Activated gamma-delta T cell treated with Interleukin-2 at 50 U/mL for 16 hours (primary cell): ENCODE measurements at places on chromosomes 4 and X.

DNA sequence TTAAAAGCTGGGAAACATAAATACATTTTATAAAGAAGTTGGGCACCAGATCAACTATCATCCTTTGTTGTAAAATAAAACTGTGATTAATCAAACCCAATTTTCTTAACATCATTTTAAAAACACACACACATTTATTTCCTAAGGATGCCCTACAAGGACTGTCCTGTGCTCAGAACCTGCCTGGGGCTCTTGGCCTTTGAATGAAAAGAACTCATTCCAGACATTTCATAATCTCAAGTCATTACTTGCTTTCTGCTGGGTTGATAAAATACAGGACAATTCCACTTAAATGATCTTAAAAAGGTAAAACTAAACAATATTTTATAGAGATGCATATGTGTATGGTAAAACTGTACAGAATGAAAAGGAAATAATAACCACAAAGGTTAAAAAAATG is 2.8 kb downstream of the SH3D19 start:
- DNase-seq, result no peak

GRCh38 chrX:69314436-69315348 is 149.4 kb upstream of the PJA1 start:
- no peak for DNase-seq

DNA sequence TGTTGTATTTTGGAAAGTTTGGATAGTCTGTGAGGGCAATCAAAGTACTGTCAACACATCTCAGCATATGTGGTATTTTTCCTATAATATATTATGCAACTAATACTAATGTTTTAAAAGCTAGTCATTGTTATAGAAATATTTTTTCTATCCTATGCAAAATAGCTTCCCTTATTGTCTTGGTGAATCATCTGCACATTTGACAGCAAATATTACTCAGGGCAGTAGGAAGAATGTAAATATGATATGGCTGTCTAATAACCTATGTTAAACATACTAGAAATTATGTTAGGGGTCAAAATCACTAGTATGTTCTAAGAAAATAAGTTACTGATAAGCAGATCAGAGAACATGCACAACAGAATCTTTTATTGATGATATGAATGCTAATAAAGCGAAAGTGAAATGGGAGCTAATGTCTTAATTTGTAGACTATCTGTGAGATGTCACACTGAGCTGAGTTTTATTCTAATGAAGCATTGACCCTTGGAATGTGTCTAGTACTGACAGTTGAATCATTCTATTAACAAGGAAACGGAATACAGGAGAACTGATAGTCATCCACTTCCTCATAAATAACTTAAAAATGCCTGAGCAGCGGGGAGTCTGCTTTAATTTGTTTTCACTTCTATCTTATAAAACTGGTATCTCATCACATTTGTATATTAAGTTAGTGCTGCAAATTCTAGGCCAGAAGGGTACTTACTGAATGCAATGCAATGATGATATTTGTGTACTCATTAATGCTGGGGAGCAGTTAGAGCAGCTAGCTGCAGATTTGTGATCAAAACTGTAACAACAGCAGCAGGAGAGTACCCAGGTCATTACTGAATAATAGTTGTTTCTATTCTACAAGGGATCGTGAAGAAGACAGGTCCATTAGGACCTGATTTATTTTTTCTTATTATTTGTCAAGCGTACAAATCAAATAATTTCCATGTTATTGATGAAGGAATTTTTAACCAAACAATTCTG is 440.3 kb upstream of the AADAT start:
- no peak for DNase-seq

DNA sequence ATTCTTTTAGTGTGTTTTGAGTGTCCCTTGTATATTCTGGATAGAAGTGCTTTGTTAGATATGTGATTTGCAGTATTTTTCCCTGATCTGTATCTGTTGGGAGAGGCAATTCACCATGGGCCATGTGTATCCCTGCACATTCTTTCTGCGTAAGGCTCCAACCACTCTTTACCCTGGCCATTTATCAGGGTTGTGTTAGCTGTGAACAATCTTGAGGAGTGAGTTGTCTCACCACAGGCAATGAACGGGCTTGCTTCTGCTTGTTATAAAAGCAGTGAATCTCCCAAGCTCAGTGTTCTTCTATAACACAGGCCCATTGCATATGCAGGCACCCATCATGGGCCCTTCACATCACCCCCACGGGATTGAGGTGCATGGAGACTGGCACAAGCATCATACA is 18.9 kb upstream of the SMIM10 start:
- DNase-seq, result no peak
